Kidney (tissue), 22 donors: ENCODE measurements at places on chromosomes 16 and 17. TPM values are rescaled to one million over a fixed set of nuclear protein-coding genes. Genes with fewer than 3 reads are reported as not detected.

The TCAP gene
- 1.5 TPM for total RNA-seq

The PIRT gene
- total RNA-seq, result not detected

The GJC1 gene
- total RNA-seq, result 6.5 TPM

The TBC1D3C gene
- not detected for total RNA-seq

The OTOA gene
- total RNA-seq, result 0.13 TPM

The SKAP1 gene
- total RNA-seq, result 34.8 TPM

The KRT24 gene
- 0.31 TPM for total RNA-seq

The SLC9A5 gene
- 1.1 TPM for total RNA-seq

The VAT1L gene
- total RNA-seq, result 0.85 TPM

The EVI2A gene
- 10.8 TPM for total RNA-seq

DNA sequence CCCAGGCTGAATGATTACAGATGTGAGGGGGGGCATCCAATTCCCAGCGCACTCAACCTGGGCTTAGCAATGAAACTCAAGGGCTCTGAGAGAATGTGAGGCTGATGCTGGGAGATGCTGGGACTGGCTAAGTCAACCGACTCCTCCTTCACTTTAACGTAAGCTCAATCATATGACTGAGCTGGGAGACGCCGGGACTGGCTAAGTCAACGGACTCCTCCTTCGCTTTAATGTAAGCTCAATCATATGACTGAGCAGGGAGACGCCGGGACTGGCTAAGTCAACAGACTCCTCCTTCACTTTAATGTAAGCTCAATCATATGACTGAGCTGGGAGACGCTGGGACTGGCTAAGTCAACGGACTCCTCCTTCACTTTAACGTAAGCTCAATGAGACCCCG is 179.4 kb downstream of the VPS53 start:
- DNase-seq, result peak; percentile 75

DNA sequence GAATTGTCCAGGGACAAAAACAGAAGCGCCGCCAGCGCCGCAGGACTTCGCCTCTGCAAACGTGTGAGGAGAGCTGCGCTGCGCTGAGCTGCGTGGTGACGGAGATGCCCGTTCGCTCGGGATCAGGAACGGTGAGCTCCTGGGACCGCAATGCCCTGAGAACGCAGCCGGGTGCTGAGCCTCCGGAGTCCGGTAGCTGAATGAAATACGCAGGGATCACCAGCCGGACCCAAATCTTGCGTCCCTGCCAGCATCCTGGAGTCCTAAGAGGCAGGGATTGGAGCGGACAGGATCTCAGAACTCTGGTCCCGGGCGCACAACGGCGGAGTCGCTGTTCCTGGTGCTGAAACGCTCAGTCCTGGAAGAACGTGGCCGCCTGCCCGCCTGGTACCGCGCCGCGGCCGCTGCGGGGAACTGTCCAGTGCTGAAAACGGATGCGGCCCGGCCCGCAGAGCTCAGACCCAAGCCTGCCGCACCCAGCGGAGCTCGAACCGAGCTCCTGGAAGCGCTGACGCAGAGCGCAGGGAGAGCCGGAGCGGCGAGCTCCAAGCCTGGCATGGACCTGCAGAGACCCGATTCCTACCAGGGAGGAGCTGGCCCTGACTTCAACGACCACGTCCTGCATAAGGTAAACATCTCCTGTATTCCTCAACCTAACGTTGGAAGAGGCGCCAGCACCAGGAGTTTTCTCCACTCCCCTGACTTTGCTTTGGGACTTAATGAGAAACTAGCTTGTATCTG is 41.5 kb downstream of the CD300LF start:
- peak; percentile 95 for DNase-seq

DNA sequence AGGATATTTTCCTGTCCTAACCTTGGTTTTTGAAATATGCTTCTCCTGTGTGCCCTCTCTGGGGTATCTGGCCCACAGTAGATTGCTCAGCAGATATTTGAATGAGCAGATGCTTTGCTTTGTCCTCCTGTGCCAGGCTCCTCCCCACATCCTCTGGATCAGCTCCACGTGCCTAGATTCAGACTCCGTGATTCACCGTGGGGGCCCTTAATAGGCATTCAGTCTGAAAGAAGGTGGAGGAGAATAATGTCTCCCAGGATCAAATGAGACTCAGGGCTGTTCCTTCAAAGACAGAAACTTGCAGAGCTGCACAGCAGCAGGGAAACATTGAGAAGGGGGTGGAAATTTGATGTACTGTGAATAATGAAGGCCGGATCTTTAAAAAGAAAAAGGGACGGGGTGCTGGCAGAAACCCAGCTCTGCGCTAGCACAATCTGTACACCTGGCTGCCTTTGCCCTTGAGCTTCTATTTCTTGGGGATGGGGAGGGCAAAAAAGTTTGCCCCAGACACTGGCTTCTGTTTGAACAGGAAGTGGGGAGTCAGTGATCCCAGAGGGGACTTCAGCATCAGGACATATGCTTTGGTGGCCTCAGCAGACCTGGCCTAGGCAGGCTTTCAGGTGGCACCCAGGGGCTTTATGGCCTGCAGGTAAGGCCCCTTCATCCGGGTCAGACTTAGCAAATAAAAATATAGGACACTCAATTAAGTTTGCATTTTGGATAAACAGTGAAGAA is 15.9 kb upstream of the SLC12A3 start:
- DNase-seq, result no peak

DNA sequence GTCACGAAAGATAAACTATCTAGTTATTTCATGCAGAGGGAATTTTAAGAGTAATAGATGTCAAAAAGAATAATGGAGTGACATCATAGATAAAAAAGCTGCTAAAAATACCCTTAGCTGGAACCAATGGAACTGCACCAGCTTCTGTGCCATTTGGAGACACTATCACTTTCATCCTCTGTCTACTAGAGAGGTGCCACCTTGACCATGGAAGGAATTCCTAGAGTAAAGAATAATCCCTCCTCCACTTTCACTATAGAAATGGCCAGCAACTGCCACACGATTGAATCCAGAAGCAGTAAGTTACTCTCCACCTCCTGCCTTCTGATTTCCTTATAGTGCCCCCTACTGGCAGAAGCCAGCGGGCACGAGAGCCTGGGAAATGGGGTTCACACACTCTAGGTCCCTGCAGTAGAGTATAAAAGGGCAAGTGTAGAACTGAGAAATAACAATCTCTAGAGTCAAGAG is 2.8 kb upstream of the ALDH3A2 start:
- peak; percentile 63 for DNase-seq

GRCh38 chr16:49399594-49400364 is 26.2 kb downstream of the C16orf78 start:
- no peak for DNase-seq

GRCh38 chr17:12201294-12201880 is 180.7 kb downstream of the MAP2K4 start:
- DNase-seq, result no peak

DNA sequence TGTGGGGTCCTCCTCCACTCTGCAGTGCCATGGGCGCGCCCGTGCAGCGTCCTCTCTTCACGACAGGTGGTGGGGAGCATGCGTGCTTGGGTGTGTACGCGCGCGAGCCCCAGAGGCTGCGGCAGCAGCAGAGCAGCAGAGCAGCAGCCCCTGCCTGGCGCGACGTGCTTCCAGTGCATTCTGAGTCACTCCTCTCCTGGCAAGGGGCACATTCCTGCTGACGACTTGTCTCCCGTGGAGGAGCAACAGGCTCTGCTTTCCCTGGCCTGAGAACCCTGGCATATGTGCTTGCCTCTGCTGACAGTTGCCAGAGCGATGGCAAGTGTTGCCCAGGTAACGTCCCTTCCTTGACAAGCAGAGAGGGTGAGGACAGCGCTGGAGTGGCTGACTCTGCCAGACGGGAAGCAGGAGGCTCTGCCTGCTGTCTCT is 133.8 kb upstream of the PLCG2 start:
- DNase-seq, result peak; percentile 87

GRCh38 chr16:70494202-70494770 is 29.1 kb downstream of the COG4 start:
- no peak for DNase-seq

GRCh38 chr17:45791935-45792334 is 7.8 kb downstream of the CRHR1 start:
- DNase-seq, result no peak

DNA sequence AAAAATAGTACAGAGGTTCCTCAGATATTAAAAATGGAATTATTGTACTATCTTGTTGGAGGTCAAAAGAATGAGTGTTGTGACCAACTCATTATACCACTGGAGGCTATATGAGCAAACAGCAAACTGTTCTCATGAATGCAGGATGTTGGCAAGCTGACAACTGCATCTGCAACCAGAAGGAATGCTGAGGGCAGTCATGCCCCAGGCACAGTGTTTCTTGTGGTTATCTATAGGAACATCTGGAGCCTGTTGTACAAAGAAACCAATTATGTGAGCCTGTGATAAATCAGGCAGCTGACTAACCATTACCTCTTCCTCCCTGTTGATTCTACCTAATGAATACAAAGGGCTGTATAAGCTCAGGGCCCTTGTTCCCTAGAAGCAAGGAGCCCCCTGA is 2057.1 kb downstream of the TP53TG3F start:
- DNase-seq, result no peak

- no peak for DNase-seq
Observed at GRCh38 chr16:11234884-11235702, 20.9 kb downstream of the SOCS1 start.

- DNase-seq, result no peak
Observed at GRCh38 chr16:86410529-86410928, 99.8 kb upstream of the FOXF1 start.

GRCh38 chr16:16096121-16096857 is 127.0 kb downstream of the ABCC6 start:
- peak; percentile 86 for DNase-seq

GRCh38 chr17:13569398-13570123 is 32.2 kb downstream of the HS3ST3A1 start:
- peak; percentile 28 for DNase-seq

- DNase-seq, result no peak
Observed at GRCh38 chr17:79981661-79982101, 54.0 kb downstream of the TBC1D16 start.

- DNase-seq, result no peak
Observed at GRCh38 chr16:47358816-47359215, 102.0 kb downstream of the ITFG1 start.
